ENCODE measurements at places on chromosomes 7 and 10. TPM values are rescaled to one million over a fixed set of nuclear protein-coding genes. Genes with fewer than 3 reads are reported as not detected.

DNA sequence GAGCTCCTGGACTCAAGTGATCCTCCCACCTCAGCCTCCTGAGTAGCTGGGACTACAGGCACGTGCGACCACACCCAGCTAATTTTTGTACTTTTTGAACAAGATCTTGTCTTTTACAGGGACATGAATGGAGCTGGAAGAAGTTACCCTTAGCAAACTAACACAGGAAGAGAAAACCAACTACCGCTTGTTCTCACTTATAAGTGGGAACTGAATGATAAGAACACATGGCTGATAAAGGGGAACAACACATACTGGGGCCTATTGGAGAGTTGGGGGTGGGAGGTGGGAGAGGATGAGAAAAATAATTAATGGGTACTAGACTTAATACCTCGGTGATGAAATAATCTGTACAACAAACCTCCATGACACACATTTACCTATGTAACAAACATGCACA lies 70.9 kb upstream of the INHBA start:
- DNase-seq, result no peak

DNA sequence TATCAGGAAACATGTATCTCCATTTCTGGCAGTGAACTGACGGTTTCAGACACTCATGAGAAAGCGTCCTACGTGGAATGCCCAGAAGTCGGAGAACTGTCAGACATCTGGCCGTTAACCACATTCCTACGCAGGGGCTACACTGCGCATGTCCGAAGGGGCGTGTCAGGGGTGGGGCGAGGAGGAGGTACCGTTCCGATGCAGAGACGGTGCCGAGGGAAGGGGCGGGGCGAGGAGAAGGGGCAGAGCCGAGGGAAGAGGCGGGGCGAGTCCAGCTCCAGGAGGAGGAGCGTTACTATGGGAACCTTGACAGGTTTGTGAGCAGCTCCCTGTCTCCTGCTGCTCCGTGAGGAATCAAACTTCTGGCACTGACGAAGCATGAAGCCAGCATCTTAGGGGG lies 366.9 kb upstream of the NUPR2 start:
- DNase-seq, result no peak

GRCh38 chr7:144027070-144027469 lies 21.7 kb upstream of the OR2A5 start:
- peak; percentile 73 for DNase-seq

GRCh38 chr7:1767524-1767923 lies 97.4 kb downstream of the ELFN1 start:
- DNase-seq, result no peak

GRCh38 chr10:117920956-117921355 lies 125.8 kb downstream of the RAB11FIP2 start:
- no peak for DNase-seq

DNA sequence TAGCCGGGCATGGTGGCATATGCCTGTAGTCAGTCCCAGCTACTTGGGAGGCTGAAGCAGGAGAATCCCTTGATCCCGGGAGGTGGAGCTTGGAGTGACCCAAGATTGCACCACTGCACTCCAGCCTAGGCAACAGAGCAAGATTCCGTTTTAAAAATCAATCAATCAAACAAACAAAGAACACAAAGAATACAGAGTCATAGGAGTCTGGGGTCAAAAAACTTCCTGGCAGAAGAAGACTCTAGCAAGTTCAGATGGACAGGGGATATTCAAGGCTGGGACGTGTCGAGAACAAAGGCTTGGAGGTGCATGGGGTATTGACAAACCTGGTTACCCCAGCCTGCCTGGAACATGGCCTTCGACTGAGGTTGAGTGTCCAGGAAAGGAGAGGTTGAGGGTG lies 228.8 kb upstream of the AGK start:
- DNase-seq, result no peak

DNA sequence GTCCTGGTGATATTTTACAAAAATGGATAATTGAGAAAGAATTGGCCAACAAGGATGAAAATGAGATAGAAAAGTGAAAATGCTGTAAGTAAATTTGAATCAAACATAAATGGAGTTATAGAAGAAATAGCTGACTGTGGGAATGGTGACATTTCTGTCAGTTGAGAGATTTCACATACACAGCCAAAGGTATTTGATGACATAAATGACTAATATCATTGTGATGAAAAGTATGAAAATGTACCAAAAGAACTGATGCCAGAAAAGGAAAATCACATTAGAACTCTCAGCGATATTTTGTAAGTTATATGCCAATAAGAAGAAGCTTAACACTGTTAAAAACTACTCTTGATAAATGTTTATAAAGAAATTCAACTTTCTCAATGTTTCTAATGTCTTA lies 54.9 kb downstream of the TFPI2 start:
- peak; percentile 28 for DNase-seq

DNA sequence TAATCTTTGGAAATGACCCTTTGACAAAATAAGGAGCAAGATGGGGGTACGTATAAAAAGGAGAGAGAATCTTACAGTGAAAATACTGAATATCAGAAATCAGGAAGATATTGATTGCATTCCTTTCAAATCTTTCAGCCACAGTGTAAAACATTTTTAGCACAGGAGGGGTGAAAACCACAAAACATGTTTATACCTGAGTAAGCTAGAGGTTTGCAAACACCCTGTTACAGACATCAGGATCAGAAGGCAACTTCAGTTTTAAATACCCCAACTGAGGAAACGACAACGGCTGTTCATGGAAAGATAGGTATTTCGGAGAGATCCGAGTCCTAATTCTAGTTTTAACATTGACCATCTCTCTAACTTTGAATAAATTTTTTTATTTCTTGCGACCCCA lies 69.1 kb upstream of the ITGB1 start:
- no peak for DNase-seq

- DNase-seq, result no peak
These were observed 101.5 kb upstream of the MTPN start for GRCh38 chr7:136078630-136079029.

DNA sequence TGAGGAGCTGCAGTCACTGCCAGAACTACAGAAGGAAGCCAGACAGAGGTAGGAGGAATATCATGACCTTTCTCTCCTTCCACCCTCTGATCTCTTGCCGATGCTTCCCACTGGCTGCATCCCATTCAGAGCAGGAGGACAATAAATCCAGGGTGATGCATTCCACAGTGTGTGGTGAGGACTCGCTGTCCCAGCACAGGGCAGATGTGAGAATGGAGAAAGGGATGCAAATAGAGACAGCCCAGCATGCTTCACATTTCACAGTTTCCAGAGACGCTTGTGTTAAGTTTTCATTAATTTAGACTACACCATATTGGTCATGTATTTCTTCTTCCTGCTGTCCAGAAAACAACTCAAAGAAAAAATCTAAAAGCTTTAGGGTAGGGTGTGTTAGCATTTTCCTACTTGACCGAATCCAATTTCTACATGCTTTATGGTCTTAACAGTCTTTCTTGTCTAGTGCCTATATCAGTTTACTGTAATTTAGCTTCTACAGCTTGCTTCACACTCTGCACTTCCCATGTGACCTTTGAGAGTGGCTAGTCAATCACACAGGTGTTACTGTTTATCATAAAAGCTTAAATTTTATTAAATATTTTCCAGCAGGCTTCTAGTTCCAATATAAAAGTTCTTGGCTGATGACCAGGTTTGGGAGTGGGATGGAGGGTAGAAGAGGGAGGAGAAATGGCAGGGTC lies 155.6 kb downstream of the RAPGEF5 start:
- DNase-seq, result no peak

GRCh38 chr7:120539321-120539720 lies 266.3 kb downstream of the KCND2 start:
- DNase-seq, result no peak

GRCh38 chr7:101527844-101528667 lies 101.0 kb downstream of the MYL10 start:
- DNase-seq, result peak; percentile 86

DNA sequence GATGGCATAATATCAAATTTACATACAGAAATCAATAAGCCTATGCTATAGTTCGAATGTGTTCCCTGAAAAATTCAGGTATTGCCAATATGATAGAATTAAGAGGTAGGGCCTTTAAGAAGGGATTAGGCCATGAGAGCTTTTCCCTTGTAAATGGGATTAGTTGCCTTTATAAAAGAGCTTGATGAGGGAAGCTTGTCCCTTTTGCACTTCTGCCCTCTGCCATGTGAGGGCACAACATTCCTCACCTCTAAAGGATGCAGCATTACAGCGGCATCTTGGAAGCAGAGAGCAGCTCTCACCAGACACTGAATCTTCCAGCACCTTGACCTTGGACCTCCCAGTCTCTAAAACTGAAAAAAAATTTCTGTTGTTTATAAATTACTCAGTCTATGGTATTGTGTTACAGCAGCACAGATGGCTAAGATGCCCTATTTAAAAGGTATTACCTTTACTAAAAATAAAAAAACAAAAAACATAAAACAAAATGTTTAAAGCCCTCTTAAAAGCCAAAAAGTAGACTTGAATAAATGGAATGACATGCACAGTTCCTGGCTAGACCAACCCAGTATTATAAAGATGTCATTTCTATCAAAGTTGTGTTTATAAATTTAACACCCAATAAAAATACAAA lies 909.6 kb downstream of the REEP3 start:
- DNase-seq, result peak; percentile 5

- DNase-seq, result no peak
These were observed 5.0 kb downstream of the DOCK1 start for GRCh38 chr10:126910196-126910595.

DNA sequence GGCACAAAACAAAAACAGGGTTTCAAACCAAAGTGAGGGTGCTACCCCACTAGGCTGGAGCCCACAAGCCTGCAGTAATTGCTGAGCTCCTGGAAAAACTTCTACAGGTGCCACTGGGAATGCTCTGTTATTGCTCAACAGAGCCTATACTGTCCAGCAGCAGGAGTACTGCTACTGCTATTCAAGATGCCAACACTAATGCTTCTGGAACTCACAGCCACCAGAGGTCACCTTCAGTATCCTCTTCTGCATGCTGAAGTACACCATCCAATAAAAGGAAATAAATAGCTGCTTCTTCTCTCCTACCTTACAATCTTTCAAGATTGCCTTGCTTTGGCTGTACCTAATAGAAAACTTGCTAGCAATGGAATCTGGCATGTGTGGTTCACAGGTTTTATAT lies 222.0 kb downstream of the LRRN3 start:
- DNase-seq, result no peak

- peak; percentile 2 for DNase-seq
These were observed 126.7 kb upstream of the C1QL3 start for GRCh38 chr10:16648366-16648765.

- DNase-seq, result peak; percentile 78
These were observed 204.1 kb downstream of the TRIL start for GRCh38 chr7:28754027-28754426.

DNA sequence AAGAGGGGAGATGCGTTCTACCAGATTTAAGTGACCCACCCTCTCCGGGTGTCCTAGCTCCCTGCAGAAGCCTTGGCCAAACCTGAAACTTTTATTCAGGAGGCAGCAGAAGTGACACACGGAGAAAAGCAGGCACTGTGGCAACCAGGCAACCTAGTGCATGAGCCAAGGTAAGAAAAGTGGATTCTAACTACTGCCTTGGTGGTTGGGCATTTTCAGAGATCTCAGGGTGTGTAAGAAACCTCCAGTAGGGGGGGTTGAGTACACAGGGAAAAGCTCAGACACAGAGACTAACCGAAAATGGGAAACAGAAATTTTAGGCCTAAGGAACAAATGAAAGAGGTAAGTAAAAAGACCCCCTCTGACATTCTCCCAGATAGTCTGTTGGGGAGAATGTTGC lies 645.7 kb downstream of the ANKRD7 start:
- DNase-seq, result peak; percentile 23

Gene ODAD2
- 0.34 TPM for polyA plus RNA-seq

Gene AKR1C2
- 12.1 TPM for polyA plus RNA-seq

Gene GATA3
- 0.02 TPM for polyA plus RNA-seq

Gene ANKIB1
- 38.1 TPM for polyA plus RNA-seq

Gene VGF
- polyA plus RNA-seq, result 0.14 TPM

Gene MUC12
- 0.95 TPM for polyA plus RNA-seq

Gene SPDYE1
- not detected for polyA plus RNA-seq

Gene ITPRID1
- polyA plus RNA-seq, result not detected

Gene HGF
- polyA plus RNA-seq, result 177 TPM

Gene POLR2J3
- 42.5 TPM for polyA plus RNA-seq

Gene AOC1
- not detected for polyA plus RNA-seq

Gene TAS2R3
- polyA plus RNA-seq, result not detected

Gene IKZF1
- polyA plus RNA-seq, result not detected

Gene TIMM23
- polyA plus RNA-seq, result 130 TPM

All from fibroblast of lung (primary cell).